ENCODE measurements at places on chromosomes 13 and 19.

- no peak for ATAC-seq
These were observed 381.1 kb downstream of the FGF14 start for GRCh38 chr13:102020611-102021216.

GRCh38 chr19:50723069-50723468 lies at the start of gene CLEC11A:
Gene CLEC11A, plus strand, starts transcription at chr19:50723364. Its CDS starts 162 bp downstream, at chr19:50723526.
- ATAC-seq, result no peak

DNA sequence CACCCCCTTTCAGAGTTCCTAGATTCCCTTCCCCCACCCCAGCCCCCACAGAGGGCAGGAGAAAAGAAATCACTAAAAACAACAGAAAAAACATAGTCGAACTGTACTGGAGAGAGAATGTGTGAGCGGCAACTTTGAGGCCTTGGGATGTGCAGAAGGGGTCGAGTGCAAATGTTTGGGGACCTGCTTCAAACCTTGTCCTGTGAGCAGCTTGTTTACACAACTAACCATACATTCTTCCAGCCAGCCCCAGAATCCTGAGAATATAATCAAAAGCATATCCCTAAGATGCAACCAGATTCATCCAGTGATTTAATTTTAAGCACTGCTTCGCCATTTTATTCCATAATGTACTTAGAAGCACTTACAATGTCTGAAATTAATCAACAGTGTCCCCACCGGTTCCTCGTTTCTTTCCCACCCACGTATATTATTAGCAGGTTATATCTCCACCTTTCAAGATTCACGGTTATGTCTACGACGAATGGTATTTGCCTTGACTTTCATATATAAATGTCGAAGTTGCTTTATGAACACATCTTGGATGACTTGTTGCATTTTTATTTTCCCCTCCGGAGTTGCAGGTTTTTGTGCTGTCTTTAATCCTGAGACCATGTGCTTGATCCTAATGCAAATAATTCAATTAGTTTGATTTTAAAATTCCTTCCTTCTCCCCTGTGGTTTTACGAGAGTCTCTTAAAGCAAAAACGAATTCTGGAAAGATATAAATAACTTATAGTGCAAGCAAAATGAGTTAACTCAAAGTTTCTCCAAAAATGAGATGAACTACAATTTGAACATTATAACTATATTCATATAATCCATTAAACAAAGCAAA lies 107.6 kb downstream of the ZIC5 start:
- no peak for ATAC-seq

GRCh38 chr13:56700324-56700723 lies 440.4 kb upstream of the PRR20A start:
- ATAC-seq, result no peak

DNA sequence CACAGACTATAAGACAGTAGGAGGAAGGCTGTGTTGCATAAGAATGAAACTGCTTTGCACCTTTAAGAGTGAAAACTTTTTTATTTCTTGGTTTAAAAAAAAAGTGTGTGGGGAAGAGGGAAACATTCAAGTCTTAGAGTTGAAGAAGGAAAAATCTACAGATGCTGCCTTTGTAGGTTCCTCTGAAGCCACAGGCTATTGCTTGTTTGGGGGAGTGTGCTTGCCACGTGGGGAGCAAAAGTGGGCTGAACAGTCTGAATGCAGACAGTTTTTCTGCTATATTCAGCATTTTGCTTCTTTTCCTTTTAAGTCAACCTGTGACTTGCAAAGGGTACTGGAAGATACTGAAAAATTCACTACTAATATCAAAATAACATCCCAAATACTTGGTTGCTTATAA lies 36.9 kb downstream of the EFNB2 start:
- no peak for ATAC-seq

DNA sequence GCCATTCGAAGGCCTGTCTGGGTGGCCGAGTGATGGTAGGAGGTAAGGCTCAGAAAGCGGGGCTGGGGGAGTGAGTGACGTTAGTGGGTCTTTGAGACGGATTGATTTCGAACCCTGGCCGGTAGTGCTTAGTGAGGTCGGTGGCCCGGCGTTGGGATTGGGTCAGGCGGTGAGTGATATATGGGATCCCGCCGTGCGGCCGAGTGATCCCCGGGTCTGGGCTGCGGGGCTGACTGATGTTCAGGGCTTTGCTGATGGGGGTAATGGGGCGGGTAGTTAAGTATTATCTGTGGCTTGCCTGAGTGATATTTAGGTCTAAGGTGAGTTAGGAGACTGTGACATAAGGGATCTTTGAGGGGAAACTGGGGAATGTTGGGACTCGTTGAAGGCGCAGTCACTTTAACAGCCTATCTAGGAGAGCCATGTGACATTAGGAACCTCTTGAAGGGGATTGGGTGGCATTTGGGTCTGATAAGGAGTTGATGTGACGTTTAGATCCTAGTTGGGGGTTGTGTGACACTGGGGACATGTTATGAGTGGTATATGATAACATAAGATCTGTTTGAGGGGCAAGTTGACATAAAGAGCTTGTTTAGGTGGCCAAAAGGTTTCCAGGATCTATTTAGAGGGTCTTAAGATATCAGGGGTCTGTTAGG lies 543 bp downstream of the PSMC4 start:
- ATAC-seq, result peak; percentile 0

- ATAC-seq, result no peak
These were observed 42.4 kb downstream of the ZC3H13 start for GRCh38 chr13:46010148-46010547.

DNA sequence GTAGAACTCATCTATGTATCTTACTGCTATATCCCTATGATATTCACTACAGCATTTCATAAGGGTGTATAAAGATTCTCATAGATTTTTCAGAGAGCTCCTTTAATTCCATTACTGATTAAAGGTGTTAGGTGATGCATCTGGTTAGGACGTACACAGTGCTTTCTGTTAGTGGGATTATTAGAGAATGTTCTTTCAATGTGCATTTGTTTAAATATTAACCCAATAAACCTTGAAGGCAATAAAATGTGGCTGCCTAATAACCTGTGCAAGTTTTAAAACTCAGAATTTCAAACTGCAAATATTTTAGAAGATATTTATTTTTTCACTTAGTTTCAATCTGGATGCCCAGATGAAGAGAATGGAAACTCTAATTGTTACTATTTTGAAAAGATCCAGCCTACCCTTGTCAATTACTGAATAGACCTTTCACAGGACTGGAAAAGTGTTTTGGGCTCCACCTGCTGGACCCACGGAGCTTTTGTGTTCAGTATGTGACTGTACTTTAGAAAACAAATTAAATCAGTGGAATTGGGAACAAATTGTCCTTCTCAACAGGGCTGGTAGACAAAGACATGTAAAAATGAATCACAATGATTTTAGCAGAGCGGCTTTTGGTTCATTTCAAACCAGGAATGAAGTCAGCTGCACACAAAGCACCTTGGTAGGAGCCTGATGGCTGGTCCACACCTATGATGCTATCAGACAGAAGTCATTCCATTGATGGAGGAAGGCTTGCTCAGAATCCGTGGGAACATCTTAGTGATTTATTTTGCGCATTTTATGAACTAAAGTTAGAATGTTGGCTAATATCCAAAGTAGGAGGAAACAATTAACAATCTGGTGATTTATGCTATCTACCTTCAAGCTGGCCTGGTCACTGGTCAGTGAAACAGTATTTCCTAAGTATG lies 89.4 kb upstream of the RAP2A start:
- peak; percentile 76 for ATAC-seq

DNA sequence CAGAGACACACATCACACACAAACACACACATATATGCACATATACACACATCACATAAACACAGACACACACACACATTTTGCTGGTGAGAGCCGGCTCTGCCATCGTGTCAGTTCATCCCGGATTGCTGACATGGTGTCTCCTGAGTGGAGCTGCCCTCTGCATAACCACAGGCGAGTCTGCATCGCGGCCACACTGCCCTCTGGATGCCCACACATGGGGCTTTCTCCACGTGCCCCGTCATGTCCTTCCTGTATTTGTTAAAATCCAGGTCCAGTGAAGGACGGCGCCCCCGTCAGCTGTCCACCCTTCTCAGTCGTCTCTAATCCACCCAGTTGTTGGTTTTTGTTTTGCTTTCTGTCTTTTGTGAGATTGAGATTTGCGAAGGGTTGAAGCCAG lies 52.6 kb upstream of the F7 start:
- no peak for ATAC-seq

- ATAC-seq, result no peak
These were observed 7.7 kb downstream of the C2CD4C start for GRCh38 chr19:400976-401865.

DNA sequence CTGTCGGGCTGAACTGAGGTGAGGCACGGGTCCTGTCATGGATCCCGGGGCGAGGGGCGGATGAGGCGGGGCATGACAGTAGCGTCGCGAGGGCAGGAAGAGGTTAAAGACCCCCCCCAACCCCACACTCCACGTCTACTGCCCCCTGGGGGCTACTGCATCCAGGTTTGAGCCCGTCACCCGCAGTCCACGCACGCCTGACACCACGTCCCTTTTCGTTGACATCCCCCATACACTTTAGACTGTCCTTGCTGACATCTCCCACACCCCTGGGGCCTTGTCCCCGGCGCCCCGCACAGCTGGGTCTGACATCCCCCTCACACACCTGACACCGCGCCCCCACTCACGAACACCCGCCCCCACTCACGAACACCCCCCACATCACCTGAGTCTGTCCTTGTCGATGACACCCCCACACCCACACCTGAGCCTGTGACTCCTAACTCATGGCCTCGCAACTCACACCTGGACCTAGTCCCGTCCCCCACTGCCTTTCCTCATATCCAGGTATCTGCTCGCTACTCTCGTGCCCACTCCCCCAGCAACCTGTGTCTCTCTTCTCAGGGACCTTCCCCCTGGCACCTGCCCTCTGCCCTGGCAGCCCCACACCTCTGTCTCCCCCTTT lies 416 bp downstream of the SLC25A42 start:
- peak; percentile 1 for ATAC-seq

GRCh38 chr19:2043961-2044708 lies 6.9 kb downstream of the MKNK2 start:
- no peak for ATAC-seq

GRCh38 chr13:24218977-24219376 lies 58.5 kb downstream of the SPATA13 start:
- no peak for ATAC-seq

GRCh38 chr13:57637515-57637914 lies 6.0 kb downstream of the PCDH17 start:
- ATAC-seq, result no peak

GRCh38 chr19:40598121-40598917 lies 2.9 kb upstream of the LTBP4 start:
- ATAC-seq, result peak; percentile 48

DNA sequence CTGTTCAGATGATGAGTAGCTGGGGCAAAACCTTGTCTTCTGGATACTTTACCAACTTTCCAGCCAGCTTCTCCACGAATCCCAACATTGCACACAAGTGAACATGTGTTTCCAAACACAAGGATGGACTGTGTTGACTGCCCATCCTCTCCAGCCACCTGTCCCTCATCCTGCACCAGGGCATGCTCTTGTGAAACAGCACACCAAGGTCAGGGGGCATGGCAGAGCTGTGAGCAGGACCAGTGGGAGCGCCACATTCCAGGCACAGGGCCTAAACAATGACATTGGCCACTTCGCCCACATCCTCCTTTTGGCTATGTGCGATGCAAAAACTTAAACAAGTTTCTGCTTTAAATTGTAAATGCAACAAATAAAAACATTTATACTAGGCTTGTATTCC lies 105.5 kb downstream of the IRS2 start:
- no peak for ATAC-seq

DNA sequence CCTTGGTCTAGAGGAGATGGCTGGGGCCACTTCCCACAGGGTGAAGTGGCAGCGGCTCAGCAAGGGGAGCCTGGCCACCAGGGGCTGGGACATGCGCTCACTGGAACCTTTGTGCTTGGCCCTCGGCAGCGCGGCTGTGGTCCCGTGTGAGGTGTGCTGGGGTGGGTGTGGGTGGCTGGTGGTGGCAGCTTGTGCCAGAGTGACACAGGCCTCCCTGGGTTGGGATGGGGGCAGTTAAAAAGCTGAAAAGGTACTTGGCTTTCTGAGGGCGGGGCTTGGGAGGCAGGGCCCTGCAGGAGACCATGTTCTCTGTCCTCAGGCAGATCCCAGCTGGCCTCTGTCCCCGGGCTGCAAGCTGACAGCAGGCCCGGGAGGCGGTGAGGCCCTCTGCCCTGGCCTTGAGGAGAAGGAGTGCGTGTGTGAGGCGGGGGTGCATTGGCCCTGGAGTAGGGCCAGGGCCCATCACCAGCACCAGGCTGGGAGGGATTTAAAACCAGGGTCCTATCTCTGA lies 17.3 kb downstream of the MPND start:
- ATAC-seq, result no peak

DNA sequence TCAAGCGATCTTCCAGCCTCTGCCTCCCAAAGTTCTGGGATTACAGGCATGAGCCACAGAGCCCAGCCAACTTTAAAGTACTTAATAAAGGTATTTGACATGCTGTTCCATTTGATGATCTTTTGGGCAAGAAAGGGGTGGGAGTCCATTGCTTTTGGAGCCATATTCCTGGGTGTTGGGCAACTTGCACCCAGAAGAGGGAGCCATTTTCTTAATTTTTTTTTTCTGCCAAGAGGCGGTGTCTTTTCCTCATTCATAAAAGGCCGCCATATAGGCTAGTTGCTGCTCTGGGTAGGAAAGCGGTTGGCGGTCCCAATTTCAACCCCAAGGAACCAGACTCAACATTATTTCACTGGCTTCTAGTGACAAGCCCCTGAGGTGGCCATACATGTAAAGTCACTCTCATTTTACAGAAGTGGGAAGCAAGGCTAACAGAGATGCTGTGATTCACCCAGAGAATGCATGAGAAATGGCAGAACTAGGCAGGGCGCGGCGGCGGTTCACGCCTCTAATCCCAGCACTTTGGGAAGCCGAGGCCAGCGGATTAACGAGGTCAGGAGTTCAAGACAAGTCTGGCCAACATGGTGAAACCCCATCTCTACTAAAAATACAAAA lies 139.6 kb downstream of the CACNA1A start:
- ATAC-seq, result peak; percentile 53

- ATAC-seq, result no peak
These were observed 171.0 kb downstream of the GPC6 start for GRCh38 chr13:93397619-93398018.

DNA sequence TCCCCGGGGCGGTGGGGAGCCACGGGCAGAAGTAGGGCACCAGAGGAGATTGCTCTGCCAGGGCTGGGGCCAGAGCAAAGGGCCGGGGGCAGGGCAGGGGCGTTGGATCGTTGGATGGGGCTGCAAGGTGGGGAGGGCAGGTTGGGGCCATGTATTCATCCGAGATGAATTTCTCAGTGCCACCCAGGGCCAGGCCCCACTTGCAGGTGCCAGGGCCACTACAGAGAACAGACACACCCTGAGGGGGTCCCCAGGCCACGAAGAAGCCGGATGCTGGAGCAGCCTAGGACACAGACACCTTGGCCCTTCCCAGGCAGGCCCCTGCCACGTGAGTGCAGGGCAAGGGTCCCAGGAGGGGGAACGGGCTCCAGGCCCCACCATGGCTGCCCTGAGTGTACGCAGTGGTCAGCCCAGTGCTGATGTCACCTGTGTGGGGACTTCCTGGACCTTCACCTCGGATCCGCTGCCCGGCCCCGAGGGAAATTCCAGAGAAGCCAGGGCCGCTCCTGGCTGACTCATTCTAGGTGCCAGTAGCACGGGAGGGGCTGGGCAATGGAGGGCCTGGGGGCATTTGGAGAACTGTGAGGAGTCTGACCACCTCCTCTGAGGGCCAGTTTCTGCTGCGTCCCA lies 9.6 kb upstream of the SBNO2 start:
- ATAC-seq, result peak; percentile 53

Measured in esophagus mucosa (tissue), 1 donor.